ENCODE measurements at places on chromosomes 12 and 14.

DNA sequence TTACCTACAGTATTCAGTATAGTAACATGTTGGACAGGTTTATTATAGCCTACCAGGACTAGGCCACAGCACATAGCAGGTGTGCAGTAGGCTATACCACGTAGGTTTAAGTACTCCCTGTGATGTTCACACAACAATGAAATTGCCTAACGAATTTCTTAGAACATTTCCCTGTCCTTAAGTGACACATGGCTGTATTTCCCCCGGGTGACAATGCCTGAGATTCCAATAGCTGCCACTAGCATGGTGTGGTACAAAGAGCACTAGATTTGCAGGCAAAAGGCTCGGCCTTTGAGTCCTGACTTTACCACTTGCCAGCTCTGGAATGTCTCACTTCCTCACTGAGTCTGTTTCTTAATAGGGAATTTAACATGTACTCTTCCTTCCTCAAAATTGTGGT is 19.7 kb downstream of the PTPN21 start:
- DNase-seq, result no peak

DNA sequence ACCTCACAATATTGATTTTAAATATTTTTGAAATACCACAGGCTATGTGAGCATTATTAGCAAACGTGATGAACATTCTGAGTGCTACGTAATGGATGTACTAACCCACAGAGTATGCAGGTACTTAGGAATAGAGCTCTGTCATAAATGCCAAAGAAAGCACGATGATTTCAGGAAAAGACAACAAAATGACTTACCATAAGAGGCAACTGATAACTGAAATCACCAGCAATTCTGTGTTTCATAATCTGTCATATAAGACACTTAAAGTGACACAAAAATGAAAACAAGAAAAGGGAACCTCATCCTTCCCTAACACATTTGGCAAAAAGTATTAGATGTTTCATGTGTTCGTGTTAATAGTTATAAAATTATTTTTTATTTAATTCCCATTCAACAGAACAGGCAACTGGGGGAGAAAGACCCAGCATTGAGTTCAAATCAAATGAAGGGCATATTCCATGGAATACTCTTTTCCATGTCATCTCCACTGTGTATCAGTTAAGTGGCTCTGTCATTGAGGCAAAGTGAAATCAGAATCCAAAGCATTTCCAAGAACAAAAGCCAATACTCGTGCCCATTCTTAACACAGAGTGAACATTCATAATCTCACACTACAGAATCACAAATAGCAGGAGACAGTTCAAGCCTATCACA is 30.4 kb downstream of the ARMH4 start:
- no peak for DNase-seq

DNA sequence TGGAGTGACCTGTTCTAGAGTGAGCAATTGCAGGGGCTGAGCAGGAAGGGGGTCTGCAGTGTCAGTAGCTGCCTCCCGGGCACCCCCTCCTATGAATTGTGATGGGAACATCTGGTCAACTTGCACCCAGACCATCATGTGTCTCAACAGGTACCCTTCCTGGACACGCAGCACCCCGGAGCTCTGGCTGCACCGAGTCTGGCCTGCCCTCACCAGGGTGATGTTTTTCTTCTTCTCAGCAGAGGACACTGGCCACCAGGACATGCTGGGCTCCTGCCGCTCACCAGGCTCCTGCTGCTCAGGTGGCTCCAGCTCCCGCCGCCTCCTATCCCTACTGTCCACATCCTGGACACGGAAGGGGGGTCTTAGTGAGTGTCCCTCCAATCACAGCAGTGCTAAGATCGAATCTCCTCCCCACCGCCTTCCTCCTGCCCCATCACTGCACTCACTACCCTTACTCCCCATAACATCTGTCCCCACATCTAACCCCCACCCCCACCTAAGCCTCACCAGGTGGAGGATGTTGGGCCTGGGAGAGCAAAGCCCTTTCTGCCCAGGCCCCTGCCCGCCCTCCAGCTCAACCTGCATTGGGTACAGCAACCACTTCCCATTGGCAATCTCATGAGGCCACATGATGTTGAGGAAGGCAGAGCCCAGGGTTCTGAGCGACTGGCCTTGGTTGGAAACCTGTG is 14.9 kb downstream of the ITGA7 start:
- no peak for DNase-seq

- peak; percentile 21 for DNase-seq
Measured at GRCh38 chr14:52314595-52315354, 663 bp downstream of the PTGER2 start.

GRCh38 chr14:27409944-27410343 is 812.1 kb upstream of the NOVA1 start:
- DNase-seq, result no peak

- no peak for DNase-seq
Measured at GRCh38 chr14:88947646-88948598, 123.5 kb downstream of the TTC8 start.

GRCh38 chr12:27901959-27902358 is 70.6 kb downstream of the PTHLH start:
- DNase-seq, result no peak

DNA sequence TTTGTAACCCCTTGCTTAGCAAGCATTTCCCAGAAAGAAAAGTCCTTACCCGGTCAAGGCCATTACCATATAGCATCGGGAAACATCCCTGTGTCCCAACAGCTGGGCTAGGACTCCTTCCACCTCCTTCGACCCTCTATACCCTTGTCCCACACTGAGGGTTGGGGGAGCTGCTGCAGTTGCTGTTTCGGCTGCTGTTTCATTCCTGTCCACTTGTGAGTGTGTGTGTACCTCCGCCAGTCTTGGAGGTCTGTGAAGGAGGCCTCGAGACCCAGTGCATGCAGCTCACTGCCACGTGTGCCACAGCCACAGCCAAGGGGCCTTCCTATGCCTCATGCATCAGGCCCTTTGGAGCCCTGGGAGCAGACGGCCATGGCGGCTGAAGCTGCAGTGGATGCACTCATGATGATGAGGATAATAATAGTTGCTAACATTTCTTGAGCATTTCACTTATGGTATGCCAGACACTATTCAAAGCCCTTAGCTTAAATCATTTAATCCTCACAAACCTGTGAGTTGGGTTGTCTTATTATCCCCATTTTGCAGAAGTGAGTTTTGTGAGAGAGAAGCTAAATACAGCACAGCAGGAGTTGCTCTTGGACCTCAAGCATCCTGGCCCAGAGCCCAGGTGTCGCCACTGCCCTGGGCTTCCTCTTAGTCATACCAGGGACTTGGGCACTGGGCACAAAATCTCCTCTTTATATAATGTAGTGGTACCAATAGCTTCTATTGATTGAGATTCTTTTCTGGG is 156.5 kb downstream of the PRKCH start:
- no peak for DNase-seq

- DNase-seq, result no peak
Measured at GRCh38 chr12:109863847-109864712, 16.3 kb downstream of the GLTP start.

DNA sequence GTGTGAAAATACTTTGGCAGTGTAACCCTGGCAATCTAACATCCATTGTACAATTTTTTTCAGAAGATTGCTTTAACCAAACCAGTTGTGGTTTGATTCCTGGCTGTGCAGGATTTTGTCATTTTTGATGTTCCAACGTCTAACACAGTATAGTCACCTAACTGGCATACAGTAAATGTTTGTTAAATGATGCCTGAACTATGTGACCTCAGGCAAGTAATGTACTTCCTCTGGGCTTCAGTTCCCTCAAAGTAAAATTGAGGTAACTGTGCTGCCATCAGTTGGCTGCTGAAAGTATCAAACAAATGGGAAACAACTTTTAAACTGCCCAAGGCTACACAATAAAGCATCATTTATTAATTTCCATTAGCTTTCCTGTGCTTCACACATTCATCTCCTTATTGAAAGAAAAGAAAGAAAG is 4.3 kb downstream of the TM7SF3 start:
- DNase-seq, result no peak

- DNase-seq, result no peak
Measured at GRCh38 chr12:121812921-121813896, 9.4 kb downstream of the SETD1B start.

- no peak for DNase-seq
Measured at GRCh38 chr12:57983858-57984505, 42.6 kb downstream of the ATP23 start.

DNA sequence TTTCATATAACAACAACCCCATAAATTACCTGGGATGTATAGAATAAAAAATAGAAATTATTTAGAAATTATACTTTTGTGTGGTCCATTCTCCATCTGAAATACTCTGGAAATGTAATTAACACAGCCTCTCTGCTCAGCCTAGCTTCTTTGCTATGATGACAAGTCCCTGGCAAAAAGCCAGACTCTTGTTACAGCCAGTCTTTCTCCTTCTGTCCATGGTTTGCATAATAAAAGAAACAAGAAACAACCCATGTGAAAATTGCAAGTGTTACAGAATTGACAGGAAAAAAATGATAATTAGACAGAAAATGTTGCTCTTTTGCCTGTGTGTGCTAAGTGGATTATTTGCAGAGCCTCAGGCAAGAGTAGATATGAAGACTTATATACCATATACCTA is 61.3 kb downstream of the C12orf50 start:
- no peak for DNase-seq

DNA sequence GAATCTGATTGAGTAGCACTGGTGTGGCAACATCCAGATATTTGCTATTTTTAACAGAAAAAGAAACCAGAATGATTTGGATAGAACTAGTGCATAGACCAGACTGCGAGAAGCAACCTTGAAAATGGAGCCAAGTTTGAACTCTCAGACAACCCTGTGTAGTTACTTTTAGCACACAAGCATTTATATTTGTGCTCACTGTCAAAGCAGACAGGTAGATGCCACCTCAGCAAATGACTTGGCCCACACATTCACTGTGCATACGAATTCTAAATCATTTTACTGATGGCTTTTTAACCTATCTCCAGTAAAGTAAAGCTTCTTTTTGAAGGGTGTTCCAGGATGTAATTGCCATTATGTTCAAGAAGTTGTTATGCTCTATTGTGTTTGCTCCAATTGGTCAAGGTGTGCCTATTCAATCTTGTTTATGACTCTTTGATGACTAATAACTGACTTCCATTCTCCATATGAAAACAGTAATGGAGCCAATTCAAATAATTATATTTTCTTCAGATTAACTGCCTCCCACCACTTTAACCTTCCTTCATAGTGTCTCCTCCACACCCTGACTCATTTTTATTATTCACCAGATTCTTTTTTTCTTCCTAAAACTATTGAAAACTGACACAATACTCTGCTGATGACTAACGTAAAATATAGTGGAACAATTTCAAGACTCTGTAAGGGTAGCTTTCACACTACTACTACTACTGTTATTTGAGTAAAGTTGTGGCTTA is 138.5 kb downstream of the CCER1 start:
- no peak for DNase-seq

- no peak for DNase-seq
Measured at GRCh38 chr12:98198261-98198982, 317.0 kb upstream of the TMPO start.

- DNase-seq, result no peak
Measured at GRCh38 chr12:113201187-113202177, 16.0 kb downstream of the RITA1 start.

DNA sequence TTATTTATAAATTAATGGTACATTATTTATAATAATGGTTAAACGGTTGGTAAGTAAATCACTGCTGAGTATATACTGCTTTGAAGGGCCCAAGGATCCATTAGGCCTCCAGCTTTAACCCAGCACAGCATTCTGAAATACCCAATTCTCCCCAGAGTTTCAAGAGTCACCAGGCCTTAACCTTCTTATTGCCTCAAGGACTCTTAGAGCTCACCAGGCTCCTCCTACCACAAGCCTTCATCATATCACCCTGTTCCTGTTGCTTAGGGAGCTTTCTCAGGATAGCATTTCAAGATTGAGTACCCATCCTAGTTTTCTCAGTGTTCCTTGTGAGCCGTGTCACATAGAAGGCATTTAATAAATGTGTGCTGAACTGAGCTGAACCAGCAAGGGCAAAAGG is 242.5 kb downstream of the FBXL14 start:
- DNase-seq, result no peak

DNA sequence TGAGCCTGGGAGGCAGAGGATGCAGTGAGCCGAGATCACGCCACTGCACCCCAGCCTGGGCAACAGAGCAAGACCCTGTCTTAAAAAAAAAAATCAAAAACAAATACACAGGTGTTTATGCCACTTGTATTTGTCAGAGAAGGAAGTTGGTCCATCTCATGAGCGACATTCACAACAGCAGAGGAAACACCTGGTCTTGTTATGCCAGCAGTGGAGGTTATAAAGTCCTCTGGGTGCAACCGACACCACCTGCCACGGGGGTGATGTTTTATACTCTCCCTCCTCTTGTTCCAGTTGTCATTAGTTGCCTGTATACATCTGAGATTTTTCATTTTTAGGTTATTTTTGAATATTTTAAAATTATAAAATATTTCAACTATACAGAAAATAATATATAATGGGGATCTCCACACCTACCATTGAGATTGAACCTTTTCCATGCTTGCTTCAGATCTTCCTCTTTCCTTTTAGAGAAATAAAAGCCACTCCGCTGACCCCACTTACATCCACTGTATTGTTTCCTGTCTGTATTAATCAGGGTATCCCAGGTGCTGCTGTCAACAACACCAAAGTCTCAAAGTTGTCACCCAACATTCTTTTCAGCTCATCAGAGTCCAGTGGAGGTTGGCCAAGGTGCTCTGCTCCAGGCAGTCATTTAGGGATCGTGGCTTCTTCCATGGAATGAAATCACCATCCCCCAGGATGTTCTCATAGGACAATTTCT is 65.1 kb downstream of the RNFT2 start:
- DNase-seq, result no peak

DNA sequence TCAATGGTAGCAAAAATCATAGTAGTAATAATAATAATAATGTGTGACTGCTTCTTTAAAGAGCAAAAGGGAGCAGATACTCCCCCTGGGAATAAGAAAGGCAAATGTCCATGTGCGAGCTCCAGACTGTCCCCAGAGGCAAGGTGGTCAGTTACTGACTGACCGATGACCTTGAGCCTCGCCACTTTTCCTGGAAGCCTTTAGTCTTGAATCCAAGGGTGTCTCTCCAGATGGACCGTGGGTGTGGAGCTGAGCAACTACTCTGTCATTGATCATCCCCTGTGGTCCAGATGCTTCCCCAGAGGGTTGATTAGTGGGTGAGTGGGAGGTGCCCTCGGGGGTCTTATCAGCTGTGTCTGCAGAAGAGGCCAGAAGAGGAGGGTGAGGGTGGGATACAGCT is 418.5 kb upstream of the TBX3 start:
- DNase-seq, result no peak

DNA sequence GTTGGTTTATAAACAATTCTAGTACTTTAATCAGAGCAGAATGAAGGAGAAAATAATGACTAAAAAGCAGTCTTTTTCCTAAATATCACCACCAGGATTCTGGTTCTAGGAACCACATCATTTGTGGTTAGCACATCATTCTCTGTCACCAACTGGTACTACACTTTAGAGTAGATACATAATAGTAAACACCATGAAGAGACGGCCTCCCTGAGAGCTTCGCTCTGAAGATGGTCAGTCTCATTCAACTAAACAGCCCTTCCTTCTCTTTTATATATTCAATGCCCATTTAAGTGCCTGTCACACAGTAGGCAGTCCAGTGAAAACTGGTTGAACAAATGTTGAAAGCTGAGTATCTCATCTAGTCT is 10.9 kb downstream of the SLC38A2 start:
- DNase-seq, result no peak
